ENCODE measurements at places on chromosomes 11 and 22.
A peak's percentile ranks its signal among the peaks of the same experiment; 100 is the strongest.

- no peak for DNase-seq
Measured at GRCh38 chr11:130830566-130830965, 85.7 kb downstream of the SNX19 start.

DNA sequence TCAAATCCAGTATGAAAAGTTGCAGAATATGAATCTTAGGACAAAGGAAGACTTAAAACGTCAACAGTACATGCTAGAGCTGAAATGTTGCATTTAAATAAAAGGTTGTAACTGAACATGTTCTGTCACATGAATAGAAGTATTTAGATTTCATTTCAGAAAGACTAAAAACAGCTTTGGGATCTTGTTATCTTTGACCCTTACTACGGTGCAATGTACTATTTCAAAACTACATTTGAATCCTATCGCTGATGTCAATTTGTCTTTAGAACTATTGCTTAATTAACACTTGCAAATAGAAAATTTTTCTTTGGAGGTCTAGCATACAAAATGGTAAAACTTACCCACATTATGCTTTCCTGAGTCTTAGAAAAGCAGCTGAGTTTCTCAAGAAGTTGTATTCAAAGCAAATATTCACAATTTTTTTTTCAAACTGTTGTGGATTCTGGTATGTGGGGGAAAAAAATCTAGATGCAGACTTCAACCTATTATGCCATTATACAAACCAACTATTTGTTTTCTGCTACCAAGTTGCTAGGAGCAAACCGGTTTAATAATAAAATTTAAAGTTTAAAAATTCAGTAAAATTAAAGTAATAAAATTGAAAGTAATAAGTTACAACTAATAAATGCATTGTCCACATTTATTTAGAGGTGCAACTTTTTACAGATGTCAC lies 25.4 kb downstream of the CSTF3 start:
- no peak for DNase-seq

- DNase-seq, result no peak
Measured at GRCh38 chr11:18490736-18491485, 35.3 kb downstream of the LDHAL6A start.

DNA sequence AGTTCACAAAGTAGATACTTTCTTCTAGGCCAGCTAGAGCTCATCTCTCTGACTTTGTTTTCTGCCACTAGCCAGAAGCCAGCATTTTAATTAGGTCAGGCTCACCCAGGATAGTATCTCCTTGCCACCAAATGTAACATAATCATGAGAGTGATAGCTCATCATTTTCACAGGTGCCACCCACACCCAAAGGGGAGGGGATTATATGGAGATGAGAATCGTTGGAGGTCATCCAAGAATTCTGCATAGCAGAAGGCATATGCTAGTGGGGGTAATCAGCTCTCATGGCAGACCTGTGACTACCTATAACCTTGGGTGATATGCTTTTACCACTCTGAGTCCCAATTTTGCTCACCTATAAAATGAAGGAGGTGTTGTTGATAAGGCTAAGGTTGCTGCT lies 523.0 kb downstream of the METTL15 start:
- DNase-seq, result no peak

DNA sequence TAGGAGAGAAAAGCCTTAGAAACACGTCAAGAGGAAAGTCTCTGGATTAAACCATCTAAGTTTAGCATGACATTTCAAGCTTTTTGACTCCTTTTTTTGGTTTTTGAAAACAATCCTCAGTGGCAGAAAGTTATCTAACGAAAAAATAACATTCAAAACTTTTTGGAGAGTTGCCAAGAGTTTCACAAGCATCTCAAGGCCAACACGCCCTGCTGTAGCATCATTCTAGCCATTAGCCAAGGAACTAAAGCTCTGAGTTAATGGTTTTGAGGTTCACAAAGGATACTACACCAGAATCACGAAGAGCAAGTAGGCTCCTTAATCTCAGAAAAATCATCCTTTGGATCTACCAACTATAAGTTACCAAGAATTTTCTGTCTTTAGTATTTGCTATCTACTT lies 94.8 kb downstream of the PICALM start:
- DNase-seq, result no peak

GRCh38 chr22:33555814-33556522 lies 364.3 kb downstream of the LARGE1 start:
- no peak for DNase-seq

- no peak for DNase-seq
Measured at GRCh38 chr11:67674442-67674871, at the start of gene ALDH3B2. TSS of gene ALDH3B2 (minus strand) at chr11:67674623. CDS start at chr11:67666935, 7,688 bp downstream.

DNA sequence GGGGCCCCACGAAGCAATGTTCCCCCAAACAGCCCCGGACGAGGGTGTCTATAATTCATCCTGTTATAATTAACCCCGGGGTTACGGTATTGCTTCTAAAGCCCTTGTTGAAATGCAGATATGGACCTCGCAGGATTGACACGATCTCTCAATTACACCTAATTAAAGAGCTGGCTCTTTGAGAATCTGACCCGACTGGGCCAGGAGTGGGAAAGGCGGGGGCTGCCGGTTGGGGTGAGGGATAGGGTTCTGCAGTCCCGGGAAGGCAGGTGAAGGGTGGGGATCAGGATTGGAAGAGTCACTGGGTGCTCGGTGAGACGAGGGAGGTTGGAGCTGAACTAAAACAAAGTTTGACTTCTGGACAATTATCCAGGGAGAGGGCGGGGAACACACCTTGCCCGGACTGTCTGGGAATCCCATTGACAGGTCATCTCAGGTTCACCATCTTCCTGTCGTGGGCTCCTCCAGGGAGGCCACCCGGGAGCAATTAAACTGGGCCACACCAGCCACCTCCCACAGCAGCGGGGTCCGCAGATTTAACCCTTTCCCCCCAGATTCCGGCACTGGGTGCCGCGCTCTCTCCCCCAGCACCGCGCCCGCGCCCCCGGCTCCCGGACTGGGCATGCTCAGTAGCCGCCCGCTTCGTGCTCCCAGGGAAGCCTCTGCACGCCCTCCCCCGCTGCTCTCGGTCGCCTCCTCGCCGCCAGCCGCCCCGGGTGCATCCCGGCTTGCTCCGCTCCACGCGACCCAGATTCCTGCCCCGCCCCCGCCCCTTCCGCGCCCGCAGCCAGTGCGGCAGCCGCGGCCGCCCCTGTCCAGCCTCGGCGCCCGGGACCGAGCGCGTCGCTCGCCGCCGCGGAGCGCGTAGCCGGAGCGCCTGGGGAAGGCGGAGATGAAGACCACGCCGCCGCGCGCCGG lies at the start of gene ELMOD1:
ELMOD1 (plus strand) TSS at position 688 of the 918 bp plus-strand sequence. CDS start 27,043 bp downstream, outside the sequence.
- peak; percentile 62 for DNase-seq

GRCh38 chr22:42769238-42769573 lies 48.5 kb upstream of the A4GALT start:
- DNase-seq, result no peak

DNA sequence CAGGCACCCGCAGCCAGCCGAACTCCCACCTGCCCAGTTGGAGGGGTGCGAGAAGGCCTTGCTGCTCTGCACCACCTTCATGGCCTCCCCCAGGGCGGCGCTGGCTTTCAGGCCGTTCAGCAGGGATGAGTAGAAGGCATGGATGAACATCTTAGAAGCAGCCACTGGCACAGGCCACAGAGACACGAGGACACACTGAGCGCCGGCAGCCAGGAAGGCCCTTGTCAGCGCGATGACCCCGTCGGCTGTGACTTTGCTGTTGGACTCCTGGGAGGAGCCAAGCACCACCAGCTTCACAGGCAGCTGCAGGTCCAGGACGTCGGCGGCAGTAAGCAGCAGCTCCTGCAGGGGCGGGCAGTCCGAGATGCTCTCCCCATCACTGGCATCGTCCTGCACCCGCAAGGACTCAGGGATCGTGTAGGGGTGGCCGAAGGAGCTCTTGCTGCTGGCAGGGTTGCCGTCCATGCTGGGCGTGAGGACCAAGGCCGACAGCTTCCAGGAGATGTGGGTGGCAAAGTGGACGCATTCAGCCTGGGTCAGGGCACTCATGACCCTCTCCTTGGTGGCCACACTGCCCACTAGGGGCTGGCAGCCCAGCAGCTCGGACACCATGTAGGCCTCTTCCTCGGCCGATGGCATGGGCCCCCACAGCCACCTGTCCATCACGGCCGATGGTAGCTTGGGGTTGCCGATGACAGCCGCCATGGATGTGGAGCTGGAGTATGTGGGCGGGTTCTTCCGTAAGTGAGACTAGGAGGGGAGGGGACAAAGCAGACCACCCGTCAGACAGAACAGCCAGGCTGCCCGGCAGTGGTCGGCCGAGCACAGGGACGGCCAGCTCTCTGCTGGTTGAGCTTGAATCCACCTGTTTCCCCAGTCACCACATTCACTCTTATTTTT lies 79.7 kb upstream of the PITPNB start:
- DNase-seq, result no peak

DNA sequence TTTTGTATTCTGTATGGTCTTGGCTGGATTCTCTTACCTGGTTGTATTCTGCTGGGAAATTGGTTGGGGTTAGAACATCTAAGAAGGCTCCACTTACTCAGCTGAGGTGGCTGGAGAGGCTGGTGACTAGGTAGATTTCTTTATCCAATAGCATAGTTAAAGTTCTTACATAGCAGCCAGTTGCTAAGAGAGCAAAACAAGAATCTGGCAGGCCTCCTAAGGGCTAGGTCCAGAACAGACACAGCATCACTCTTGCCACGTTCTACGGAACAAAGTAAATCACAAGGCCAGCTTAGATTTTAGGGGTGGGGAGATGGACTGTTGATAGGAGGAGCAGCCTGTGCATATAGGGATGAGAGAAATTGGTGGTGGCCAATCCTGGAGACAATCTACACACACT lies 141.3 kb upstream of the CCDC90B start:
- DNase-seq, result no peak

GRCh38 chr11:95067841-95068219 lies 1.1 kb downstream of the SRSF8 start:
- DNase-seq, result no peak

DNA sequence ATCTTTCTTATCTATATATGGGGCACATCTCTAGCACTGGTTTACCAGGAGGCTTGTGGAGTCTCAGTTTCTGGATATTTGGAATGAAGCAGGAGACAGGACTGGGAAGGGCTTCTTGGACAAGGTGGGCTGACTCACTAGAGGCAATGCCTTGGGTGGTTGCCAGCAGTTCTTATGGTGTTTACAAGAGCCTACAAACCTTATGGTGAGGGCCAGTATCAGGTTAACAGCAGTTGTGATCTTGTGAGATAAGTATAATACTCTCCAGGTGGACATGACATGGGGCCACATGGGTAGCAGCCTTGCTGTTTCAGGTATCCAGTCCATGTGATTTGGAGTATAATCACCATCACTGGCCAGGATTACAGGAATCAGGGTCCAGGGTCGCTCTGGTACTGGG lies 10.2 kb downstream of the FUT4 start:
- no peak for DNase-seq

- DNase-seq, result no peak
Measured at GRCh38 chr11:120220747-120221037, 9.9 kb downstream of the OAF start.

DNA sequence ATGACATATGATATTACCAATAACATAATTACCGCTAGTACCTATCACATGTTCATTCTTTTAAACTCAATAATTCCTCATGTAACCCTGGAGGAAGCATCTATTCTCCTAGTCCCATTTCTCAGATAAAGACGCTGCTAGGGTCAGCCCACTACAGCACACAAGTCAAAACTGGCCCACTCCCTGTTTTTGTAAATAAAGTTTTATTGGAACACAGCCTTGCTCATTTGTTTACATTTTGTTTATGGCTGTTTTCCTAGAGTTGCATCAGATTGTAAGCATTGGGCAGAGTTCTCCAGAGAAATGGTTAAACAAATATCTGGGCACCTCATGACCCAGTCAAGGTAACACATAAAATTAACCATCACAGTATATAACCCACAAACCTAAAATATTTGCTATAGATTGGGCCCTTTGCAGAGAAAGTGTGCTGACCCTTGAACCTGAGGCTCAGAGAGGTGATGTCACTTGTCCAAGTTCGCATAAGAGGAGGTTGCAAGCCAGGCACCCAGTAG lies 36.8 kb downstream of the MN1 start:
- DNase-seq, result no peak

DNA sequence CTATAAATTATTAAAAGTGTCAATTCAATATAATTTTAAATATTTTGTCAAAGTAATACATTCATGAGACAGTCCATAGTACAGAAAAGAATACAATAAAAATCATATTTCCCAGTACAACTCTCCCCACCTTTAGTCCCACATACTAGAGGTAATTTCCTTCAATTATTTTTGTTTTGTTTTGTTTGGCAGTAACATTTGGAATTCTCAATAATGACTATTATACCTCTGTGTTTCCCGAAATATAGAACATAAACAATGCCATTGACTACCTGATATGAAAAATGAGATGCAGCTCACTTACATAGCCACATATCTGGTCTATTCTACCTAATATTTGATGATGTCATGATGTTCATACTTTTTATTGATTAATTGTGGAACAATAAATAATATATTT lies 24.4 kb upstream of the CASP4 start:
- DNase-seq, result no peak

DNA sequence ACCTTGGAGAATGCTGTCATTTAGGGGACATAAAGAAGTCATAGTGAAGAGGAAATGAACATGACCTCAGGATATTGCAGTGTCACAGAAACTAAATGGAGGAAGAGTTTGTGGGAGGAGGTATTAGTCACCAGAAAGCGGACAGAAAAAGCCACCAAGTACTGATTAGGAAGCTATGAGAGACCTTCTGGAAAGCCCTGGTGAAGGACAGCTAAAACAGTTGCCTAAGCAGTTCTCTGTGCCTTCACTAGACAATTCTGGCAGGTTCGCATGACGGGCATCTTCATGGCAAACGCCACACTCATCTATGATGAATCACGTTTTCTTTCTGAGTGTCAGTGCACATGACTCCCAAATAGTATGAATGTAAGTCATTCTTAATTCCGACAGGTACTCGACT lies 325.8 kb downstream of the C11orf87 start:
- DNase-seq, result no peak

- DNase-seq, result no peak
Measured at GRCh38 chr11:61056981-61057380, 45.3 kb upstream of the CD5 start.

- no peak for DNase-seq
Measured at GRCh38 chr11:5042091-5042490, 4.2 kb upstream of the OR52J3 start.

DNA sequence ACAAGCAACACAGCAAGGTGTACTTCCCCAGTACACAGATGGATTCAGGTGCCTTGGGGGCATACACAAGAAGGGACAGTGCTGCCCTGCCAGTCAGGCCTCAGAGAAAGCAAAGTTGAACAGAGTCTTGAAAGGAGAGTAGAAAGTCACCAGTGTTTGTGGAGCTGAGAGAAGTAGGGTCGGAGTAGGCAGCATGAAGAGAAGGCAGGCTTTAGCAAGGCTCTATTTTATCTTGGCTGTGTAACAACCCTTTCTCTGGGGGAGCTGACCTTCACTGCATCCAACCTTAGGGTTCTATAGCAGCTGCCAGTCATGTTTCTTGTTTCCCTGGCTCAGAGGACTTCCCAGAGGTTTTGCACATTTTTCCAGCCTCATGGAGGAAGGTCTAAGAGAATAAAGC lies 77.4 kb upstream of the BLID start:
- no peak for DNase-seq

DNA sequence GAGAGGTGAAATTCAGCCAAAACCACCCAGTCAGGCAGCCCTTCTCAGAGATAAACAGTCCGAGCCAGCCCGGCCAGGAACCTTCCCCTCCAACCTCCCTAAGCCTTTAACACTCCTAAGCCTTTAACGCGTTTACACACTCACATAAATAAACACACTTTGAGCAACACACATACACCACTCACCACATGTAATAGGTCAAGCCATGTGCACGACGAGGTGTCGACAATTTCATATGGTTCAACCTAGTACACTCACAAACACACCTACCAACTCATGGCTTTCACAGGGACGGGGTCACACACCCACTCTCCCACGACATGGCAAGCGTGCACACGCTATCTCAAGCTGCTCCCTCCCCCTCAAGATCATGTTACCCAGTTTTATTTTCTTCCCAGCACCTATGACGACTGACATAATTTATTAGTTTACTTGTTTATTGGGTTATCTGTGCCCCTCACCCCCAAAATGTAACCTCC lies 15.5 kb downstream of the SLC43A1 start:
- no peak for DNase-seq
